Activated CD4-positive, alpha-beta T cell treated with anti-CD3 and anti-CD28 coated beads, Interleukin-2, amount 50 U/mL, for 1 hour (primary cell): ENCODE measurements at places on chromosomes 1 and 21.

GRCh38 chr1:147202576-147202975, 22.6 kb downstream of the FMO5 start:
- no peak for DNase-seq

- DNase-seq, result no peak
Measured at GRCh38 chr1:24463776-24464735, 38.6 kb upstream of the RCAN3 start.

GRCh38 chr1:41504114-41505035, 19.9 kb upstream of the EDN2 start:
- no peak for DNase-seq

- DNase-seq, result no peak
Measured at GRCh38 chr1:186875896-186876835, 47.4 kb downstream of the PLA2G4A start.

- DNase-seq, result no peak
Measured at GRCh38 chr1:101410048-101410878, 173.4 kb downstream of the S1PR1 start.

DNA sequence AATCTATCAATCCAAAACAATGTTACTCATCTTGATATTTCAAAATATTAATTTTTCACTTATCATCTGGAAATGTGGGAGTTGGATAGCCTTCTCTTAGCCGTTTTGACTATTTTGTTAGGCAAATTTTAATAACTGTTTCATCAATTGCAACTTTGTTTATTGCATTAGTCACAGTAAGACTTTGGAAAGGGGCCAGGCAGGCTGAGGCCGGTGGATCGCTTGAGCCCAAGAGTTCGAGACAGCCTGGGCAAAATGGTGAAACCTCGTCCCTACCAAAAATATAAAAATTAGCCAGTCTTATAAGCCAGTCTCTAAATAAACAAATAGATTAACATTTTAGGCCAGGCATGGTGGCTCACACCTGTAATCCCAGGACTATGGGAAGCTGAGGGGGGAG, 113.0 kb upstream of the NR5A2 start:
- DNase-seq, result no peak

DNA sequence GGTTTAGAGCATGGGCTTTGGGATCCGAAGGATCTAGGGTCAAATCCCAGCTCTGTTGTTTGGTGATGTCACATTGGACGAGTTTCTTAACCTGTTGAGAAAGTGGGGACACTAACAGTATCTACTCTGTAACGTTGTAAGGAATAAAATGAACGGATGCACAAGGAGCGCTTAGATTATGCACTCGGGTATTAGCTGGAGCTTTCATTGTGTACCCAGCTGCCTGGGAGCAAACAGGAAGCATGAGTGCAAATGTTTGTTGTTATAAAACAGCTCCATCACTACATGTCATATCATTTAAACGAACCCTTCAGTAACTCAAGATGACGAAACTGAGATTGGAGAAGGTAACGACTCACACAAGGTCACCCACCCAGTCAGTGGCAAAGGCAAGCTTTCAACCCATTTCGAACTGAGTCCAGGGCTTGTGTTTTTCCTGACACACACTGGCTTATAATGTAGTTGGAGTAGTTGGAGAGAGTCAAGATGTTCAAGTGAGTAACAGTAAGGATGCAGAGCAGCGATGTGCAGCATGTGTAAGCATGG, 16.2 kb upstream of the SLC6A17 start:
- no peak for DNase-seq

DNA sequence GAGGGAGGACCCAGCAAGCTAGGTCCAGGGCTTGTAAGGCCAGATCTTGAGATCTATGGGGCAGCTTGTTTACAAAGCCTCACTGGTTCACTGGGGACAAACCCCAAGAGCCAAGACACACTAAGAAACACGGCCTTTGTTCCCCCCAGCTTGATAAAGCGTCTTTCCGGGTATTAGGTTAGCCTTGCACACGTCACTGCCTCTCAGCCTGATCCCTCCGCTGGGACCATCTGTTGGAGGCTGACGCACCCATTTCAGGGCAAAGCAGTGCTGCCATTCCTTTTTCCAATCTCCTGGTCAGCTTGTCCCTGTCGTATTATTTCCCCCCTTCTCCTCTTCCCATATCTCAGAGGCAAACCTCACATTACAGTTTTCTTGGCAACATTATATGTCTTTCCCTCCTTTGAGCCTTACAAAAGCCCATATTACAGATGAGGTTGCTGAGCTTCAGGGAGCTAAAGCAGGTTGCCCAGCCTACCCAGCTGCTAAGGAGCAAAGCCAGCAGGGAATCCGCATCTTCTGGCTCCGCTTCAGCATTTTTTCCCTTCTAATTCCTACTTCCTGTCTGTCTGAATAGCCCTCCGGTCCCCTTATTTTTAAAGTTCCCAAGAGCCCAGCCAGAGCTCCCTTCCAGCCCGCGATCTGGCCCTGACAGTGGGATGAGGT, 4.1 kb downstream of the HEYL start:
- DNase-seq, result no peak

DNA sequence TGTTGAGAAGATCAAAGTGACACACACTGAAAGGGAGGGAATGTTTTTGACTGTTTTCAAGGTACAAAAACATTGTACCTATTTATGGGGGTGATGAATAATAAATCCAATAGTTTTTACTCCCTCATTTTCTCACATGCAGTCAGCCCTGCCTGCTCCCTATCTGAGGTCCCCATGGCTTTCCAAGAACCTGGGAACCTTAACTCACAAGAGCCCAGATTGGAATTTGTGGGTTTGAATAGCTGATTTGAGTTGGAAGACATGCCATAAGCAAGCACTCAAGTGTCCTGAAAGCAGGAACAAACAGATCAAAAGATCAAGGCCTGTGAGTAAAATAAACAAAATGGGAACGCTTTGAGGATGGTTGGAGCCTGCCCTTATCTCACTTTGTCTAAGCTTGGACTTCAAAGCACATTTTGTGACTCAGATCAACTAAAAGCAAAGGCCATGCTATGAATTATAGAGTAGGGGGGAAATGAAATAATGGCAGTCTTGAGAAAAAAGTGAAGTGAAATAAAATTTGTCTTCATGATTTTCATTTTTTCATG, 136.6 kb downstream of the LYPLAL1 start:
- DNase-seq, result no peak

DNA sequence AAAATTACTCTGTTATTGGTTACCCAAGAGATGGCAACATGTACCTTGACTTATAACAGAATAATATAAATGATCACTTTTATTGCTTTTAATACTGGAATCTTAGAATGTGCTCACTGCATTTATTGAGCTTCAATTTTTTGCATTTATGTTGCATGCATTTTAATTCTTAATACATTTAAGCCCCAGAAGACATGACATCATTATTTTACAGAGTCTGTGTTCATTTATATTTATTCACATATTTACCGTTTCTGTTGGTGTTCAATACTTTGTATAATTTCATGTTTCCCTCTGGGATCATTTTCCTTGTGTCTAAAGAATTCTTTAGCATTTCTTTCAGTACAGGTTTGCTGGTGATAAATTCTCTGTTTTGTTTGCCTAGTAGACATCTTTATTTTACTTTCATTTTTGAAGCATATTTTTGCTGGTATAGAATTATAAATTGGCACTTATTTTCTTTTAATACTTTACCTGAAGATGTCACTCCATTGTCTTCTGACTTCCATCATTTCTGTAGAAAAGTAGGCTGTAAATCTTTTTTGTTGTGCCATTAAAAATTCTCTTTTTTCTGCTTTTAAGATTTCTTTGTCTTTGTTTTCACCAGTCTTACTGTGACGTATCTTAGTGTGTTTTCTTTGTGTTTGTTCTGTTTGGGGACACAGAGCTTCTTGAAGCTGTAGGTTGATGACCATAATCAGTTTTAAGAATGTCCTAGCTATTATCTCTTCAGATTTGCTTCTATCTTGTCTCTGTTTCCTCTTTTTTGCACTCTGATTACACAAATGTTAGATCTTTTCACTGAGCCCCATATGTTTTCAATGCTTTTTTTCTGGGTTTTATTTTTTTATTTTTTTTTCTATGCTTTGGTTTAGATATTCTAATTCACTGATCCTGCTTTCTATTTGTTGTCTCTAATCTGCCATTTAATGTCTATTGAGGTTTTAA, 26.9 kb downstream of the DISP3 start:
- DNase-seq, result no peak

GRCh38 chr1:92992054-92992453, 30.8 kb upstream of the DIPK1A start:
- DNase-seq, result no peak

- DNase-seq, result no peak
Measured at GRCh38 chr1:158799689-158800088, 18.7 kb upstream of the OR6N2 start.

- no peak for DNase-seq
Measured at GRCh38 chr1:230704830-230705229, 9.1 kb downstream of the AGT start.

GRCh38 chr1:37035014-37035691, 838 bp upstream of the GRIK3 start:
- DNase-seq, result no peak

DNA sequence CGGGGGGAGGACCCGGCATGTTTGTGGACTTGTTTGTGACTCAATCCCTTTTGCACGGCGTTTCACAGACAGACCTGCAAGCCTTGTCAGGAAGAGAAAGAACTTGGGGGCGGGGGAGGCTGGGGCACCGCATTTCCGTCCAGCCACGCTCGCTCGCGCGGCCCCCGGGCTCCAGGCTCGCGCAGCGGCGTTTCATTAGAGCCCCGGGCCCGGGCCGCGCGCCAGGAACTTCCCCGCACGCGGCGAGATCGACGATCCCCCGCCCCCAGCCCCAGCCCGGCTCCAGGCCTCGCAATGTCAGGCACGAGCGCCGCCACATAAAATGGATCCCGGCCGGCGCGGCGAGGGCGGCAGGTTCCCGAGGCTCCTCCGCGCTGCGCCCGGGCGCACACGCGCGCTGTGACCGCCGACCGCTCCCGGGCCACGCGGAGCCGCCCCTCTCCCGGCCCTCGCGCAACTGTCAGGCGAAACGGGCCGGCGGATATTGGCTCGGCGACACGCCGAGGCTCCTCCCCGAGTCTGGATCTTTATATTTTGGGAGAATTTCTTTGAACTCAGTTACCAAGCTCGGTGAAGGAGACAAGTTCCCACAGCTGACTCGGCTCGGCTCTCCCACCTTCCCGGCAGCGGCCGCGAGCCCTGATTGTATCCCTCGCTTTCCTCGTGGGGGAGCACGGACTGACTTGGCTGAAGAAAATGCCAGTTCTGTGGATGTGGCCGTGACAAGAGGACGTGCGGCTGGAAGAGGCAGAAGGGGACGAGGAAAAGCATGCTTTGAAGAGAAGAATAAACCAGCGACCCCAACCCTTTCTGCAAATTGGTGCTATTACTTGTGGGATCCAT, at the start of gene KIF26B:
Gene KIF26B (plus strand): TSS at position 557 of the 843 bp plus-strand sequence. CDS start 440 bp downstream, outside the sequence.
- no peak for DNase-seq

- DNase-seq, result no peak
Measured at GRCh38 chr1:45615885-45616284, 8.0 kb downstream of the CCDC17 start.

DNA sequence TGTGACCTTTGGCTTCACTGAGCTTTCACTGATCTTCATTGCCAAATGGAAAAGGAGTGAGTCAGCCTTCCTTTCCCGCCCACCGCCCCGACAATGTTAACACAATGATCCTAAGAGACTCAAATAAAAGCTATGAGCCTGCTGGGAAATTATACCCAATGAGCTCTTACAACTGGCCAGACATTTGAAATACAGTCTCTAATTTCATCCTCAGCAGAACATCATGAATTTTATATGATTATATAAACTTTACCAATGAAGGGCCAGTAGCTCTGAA, 252.5 kb downstream of the SIPA1L2 start:
- DNase-seq, result no peak

- no peak for DNase-seq
Measured at GRCh38 chr1:195899762-195900352, 708.4 kb downstream of the KCNT2 start.

DNA sequence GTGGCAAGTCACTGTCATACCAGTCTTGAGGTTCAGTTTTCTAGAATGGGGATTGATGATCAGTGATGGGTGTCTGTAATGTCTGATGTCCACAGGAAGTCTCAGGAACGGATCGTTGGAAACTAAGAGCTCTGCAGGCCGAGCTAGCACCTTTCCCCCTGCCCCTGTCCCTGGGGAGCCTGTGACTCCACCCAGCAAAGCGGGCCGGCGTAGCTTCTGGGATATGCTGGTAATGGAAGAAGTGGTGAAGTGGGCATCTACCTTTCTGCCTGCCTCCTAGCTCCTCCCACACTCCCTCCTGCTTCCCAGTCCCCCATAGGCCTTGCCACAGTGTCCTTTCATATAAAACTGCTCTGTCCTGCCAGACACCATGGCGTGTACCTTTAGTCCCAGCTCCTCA, 13.4 kb downstream of the HYI start:
- DNase-seq, result no peak

- DNase-seq, result no peak
Measured at GRCh38 chr1:29809446-29810120, 573.3 kb downstream of the PTPRU start.

- DNase-seq, result no peak
Measured at GRCh38 chr1:23638188-23638619, 53.4 kb upstream of the RPL11 start.

DNA sequence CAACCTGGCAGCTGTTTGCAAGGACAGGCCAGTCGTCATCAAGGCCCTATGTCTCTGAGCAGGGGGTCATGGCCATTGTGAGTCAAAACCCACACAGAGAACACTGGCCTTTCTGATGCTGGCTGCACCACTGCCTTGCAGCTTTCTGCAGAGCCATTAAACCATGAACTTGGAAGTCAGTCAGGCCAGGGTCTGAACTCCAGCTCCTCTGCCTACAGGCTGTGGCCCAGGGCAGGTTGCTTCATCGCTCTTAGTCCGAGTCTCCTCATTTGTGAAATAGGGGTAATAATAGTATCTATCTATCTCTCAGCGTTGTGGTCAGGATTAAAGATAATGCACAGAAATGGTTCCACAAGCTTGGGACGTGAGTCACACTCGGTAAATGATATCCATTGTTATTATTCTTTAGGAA, 35.8 kb upstream of the HIVEP3 start:
- no peak for DNase-seq

GRCh38 chr1:228544921-228545591, 57.9 kb downstream of the RNF187 start:
- no peak for DNase-seq

GRCh38 chr21:17775431-17776126, 43.6 kb downstream of the C21orf91 start:
- peak; percentile 47 for DNase-seq

DNA sequence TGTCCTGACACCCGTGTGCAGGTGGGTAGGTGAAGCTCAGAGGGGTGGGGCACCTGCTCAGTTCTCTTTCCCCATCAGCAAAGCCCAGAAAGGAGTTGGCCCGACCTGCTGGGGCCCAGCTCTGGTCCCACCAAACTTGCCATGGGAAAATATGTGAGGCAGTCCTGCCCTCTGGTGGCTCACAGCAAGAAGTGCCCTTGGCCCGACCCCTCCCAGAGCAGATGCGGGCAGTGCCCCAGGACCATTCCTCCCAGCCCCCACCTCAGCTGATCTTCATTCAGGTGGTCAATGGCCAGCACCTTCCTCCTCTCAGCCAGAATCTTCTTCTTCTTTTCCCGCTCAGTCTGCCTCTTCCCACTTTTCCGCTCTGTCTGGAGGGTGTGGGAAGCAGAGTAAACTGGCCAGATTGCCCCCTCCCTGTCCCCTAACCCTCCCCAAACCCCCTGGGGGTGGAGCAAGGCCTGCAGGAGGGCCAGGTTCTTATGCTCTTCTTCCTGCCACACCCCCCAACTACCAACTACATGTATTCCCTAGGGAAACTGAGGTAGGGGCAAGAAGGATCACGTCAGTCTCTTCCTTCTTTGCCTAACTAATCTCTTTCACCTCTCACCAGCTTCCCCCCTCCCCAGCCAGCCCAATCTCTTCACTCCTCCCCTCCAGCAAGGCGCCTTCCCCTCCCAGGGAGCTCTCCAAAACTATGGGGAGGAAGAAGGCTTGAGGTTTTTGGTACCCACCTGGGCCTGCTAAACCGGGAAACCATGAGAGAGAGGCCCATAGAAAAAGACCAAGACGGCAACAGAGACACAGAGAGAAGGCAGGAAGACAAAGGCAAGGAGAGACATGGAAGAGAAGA, 15.6 kb downstream of the TNNT2 start:
- DNase-seq, result no peak
